ENCODE measurements at places on chromosomes 5 and 9. TPM values are rescaled to one million over a fixed set of nuclear protein-coding genes. Genes with fewer than 3 reads are reported as not detected.

The CDKN2B gene
- 2.7 TPM for total RNA-seq

The FRMPD1 gene
- 0.41 TPM for total RNA-seq

The GZMA gene
- total RNA-seq: 5.1 TPM

GRCh38 chr5:18236386-18236785 lies 602.1 kb downstream of the TAF11L14 start:
- no peak for DNase-seq

The AGXT2 gene
- not detected for total RNA-seq

- no peak for DNase-seq
These were observed at the start of gene GFI1B for GRCh38 chr9:132978451-132979131. TSS of gene GFI1B (plus strand) at chr9:132978694. CDS start at chr9:132986679, 7,985 bp downstream.

The SPOCK1 gene
- 62.1 TPM for total RNA-seq

GRCh38 chr9:81002906-81003305 lies 686.4 kb downstream of the TLE1 start:
- no peak for DNase-seq

- no peak for DNase-seq
These were observed 6.2 kb downstream of the PIP5K1B start for GRCh38 chr9:68711281-68711680.

DNA sequence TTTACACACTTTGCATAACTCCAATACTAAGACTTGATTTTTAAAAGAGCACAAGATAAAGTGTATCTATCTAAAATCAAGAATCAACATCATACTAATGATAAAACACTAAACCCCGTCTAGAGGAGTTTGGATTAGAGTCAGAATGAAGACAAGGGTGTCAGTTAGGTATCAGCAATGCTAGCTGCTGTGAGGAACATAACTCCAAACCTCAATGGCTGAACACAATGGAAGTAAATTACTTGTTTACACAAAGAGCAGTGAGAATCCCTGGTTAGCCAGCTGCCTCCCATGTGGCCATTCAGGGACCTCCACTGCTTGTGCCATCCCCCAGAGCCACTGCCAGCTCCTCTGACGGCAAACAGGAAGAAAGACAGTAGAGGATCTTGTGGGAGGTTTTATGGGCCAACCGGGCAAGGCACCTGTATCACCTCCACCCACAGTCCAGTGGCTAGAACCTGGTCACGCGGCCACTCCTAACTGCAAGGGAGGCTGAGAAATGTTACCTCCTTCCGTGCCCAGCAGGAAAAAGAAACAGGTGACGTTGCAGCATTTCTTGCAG lies 24.0 kb upstream of the GRHPR start:
- no peak for DNase-seq

GRCh38 chr5:92378966-92379611 lies 996.0 kb upstream of the ARRDC3 start:
- no peak for DNase-seq

The VCAN gene
- total RNA-seq: 166 TPM

DNA sequence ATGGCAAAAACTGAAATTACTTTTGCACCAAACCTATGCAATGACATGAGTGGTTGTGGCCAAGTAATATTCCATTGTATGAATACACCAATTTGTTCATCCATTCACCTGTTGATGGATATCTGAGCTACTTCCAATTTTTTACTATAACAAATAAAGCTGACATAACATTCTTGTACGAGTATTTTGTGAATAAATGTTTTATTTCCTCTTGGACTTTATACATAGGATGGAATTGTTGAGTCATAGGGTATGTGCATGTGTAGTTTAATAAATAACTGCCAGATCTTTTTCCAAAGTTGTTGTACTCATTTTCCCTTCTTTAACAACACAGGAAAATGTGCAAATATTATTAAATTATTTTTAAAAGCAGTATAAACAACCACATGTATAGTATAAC lies 146.1 kb upstream of the ZNF462 start:
- no peak for DNase-seq

Data from adrenal gland (tissue), 19 donors.